Uterus (tissue), 4 donors: ENCODE measurements at places on chromosomes 5 and 9. TPM values are rescaled to one million over a fixed set of nuclear protein-coding genes. Genes with fewer than 3 reads are reported as not detected.

DNA sequence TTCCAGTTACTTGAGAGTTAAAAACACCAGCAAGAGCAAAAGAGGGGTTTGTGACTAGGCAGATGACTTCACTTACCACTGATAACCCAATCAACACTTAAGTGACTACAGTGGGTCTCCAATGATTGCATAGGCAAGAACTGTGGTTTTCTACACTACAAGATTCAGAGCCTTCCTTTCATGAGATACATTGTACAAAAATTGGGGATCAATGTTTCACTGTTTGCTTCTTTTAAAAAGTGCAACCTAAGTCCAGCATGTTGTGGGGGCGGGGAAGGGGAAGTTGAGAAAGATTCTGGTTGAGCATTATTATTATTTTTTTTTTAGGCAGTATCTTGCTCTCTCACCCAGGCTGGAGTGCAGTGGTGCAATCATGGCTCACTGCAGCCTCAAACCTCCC, 3.6 kb downstream of the IQGAP2 start:
- no peak for DNase-seq

DNA sequence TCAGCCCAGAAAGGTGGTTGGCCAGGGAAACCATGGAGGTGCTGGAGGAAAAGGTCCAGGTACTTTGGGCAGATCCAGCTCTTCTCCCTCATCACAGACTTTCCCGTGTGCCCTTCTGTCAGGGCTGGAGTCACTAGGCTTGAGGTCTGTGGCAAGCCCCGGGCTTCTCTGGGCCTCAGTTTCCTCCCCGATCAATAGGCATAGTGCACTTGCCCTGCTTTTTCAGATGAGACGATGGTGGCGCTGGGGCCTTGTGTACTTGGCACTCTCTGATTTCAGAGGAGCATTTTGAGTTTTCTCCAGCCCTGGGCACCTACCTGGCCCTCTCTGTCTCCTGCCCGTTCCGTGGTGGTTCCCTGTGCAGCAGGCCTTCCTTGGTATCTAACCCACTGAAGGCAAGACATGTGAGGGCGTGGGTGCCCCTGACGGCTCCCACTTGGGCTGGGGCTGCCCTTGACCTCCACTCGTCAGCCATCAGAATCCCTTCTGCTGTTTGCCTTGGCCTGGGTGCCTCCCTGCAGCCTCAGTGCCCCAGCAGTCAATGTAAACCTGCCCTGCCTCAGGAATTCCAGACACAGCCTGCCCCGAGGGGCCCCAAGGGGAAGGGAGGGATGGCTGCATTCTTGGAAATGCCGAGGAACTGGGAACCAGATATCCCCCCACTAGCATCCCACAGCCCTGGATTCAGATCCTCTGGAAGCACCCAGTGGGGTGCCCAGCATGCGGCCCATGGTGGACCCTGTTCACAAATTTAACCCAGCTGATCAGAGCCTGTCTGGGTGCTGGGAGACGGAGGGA, 66.3 kb upstream of the COL5A1 start:
- DNase-seq = no peak

TMC1 gene
- total RNA-seq = under 0.01 TPM

GRCh38 chr9:117377046-117377445, 37.8 kb downstream of the ASTN2 start:
- DNase-seq = no peak

ZNF354C gene
- 14.8 TPM for total RNA-seq

DNA sequence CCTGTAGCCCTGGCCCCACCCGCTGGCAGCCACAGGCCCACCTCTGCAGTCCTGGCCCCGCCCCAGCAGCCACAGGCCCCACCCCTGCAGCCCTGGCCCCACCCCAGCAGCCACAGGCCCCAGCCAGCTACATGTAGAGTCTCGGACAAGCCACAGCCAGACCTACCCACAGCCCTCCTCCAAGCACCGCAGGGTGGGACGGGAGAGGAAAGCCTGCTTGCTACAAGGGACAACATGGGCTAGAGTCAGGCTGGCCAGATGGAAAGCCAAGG, 49.5 kb upstream of the SARDH start:
- DNase-seq = no peak

GRCh38 chr9:115838417-115838816, 315.2 kb upstream of the PAPPA start:
- DNase-seq = no peak

DNA sequence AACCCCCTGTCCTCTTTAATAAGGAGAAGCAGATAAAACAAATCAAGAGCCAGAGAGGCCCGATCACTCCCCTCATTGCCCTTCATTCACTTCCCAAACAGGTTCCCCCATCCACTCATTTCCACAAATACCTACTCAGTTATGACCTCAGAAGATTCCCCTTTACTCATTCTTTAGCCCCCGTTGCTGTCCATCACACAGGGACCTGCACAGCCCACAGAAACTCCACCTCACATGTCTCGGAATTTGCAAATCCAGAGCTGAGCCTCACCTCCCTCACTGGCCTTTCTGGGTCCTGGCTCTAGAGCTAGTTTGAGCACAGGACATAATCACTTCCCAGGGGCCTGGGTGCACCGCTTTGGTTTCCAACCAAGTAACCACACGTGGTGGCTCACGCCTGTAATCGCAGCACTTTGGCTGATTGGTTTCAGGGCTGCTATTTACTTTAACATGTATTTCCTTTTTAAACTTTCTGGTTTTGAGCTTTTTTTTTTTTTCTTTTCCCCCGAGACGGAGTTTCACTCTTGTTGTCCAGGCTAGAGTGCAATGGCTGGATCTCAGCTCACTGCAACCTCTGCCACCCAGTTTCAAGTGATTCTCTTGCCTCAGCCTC, 17.8 kb downstream of the ATP6V0E1 start:
- no peak for DNase-seq

FBP1 gene
- total RNA-seq = 0.29 TPM

DNA sequence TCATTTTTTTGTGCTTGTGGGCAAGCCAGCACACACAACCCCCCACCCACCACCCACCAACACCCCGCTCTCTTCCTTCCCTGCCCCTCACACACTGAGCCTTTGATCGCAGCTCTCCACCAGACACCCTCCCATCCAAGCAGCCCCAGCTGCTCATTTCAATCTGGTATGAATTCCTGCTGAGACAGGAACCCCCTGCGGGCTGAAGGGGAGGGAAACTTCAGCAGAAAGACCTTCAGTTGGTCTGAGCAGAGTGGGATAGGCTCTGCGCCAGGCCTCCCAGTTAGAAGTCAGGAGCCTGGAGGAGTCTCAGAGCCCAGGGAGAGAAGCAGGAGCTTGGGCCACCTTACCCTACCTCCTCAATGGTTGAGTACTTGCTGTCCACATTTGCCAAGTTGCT, 7.2 kb downstream of the PCDHGC5 start:
- DNase-seq = no peak

- no peak for DNase-seq
Measured at GRCh38 chr5:177154003-177154643, 20.6 kb downstream of the NSD1 start.

GRCh38 chr5:105739732-105740131, 1931.0 kb downstream of the EFNA5 start:
- DNase-seq = no peak

DNA sequence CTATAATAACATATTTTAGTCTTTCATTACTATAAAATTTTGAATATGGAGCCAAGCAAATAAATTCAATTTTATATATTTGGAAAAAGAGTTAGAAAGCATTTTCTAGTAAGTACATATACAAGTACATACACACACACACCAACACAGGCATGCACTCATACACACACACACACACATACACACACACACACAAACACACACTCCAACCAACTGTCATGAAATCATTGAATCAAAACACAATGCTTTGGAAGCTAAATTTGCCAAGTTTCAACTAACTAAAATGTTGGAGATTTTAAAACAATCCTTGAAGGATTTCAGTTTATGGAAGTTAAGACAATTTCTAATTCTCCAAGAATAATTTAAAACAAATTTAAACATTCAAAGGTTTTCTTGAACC, 283.2 kb downstream of the TAF11L14 start:
- no peak for DNase-seq
